Neural cell (in vitro differentiated cells): ENCODE measurements at places on chromosomes 2 and 18. TPM values are rescaled to one million over a fixed set of nuclear protein-coding genes. Genes with fewer than 3 reads are reported as not detected.

The ABCA12 gene
- not detected in 2 replicates for polyA plus RNA-seq

The GPR35 gene
- polyA plus RNA-seq: 2.8 and 4.1 TPM in 2 replicates

The METTL4 gene
- 12.0 and 12.7 TPM in 2 replicates for polyA plus RNA-seq

The KIAA2012 gene
- polyA plus RNA-seq: not detected in 2 replicates

The ARL6IP6 gene
- polyA plus RNA-seq: 39.4 and 46.0 TPM in 2 replicates

The ARMC9 gene
- polyA plus RNA-seq: 12.5 and 13.9 TPM in 2 replicates

The ERBB4 gene
- polyA plus RNA-seq: 0.69 and 0.88 TPM in 2 replicates

The AOX1 gene
- polyA plus RNA-seq: not detected in 2 replicates

The NLRC4 gene
- not detected in 2 replicates for polyA plus RNA-seq

The ASXL3 gene
- 14.4 and 15.2 TPM in 2 replicates for polyA plus RNA-seq

The SMC6 gene
- polyA plus RNA-seq: 17.4 and 20.1 TPM in 2 replicates
